ENCODE measurements at places on chromosomes 7 and 10.

DNA sequence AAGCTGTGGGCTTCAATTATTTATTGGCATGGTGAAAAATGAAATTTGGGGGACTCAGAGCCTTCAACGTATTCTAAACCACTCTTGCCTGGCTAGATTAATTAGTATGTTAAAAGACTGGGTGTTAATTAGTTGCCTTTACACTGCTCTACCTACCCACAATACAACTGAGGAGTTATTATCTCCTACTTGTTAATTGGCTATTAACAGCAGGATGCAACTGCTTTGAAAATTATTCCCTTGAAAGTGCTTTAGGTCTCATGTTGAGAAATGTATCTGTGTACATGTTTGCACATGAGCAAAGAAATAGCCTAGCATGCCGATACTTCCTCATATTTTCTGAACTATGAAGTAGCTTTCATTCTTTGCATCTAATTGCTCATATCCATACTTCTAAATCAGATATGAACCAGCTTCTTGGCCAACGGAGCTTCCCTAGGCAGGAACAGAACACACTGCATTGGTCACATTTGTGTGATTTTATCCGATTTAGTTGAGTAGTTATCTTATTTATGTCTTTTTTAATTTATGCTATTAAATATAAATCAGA, 155.8 kb downstream of the GPAM start:
- no peak for DNase-seq

DNA sequence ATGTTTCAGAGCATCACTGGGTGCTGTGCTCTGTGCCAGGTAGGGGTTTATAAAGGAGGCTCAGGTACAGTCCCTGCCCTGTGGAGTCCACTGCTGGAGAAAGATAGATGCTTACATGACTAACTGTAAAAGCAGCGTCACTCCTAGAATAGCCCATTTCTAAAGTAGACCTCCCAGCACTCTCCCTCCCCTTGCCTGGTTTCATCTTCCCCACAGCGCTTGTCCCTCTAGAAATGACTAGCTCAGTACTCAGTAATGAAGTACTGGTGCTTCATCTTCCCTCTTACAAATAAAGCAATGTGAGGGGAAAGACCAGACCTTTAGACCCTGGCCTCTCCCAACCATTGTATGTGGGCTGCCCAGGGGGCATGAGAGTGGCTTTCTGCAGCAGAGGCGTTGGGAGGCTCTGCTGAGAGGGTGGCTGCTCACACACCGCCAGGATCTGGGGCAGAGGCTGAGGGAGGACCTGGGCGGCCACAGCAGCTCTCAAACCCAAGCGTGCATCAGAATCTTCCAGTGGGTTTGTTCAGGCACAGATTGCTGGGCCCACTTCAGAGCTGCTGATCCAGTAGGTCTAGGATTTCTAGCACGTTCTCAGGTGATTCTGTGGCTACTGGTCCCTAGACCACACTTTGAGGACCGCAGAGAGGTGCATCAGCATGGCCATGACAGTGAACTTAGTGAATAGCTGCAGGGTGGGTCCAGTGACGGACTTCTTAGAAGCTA, 110.3 kb upstream of the ANLN start:
- DNase-seq, result no peak

DNA sequence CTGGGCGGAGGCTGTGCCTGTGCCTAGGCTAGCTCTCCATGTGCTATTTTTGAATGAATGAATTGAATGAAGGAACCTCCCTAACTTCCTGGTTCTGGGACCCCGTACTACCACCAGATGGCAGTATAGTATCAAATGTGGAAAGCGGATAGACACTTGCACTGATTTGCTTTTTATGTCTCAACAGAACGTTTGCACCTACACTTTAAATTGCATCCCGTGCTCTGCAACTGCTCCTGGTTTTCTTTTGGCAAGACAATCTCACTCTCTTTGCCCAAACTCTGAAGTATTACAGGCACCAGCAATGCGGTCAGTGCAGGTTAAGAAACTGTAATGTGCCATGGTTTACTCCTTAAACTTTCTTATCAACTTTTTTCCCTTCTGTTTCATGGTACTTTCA, 6.5 kb downstream of the FZD8 start:
- DNase-seq, result no peak

- no peak for DNase-seq
Measured at GRCh38 chr10:116785282-116785681, 42.9 kb upstream of the HSPA12A start.

DNA sequence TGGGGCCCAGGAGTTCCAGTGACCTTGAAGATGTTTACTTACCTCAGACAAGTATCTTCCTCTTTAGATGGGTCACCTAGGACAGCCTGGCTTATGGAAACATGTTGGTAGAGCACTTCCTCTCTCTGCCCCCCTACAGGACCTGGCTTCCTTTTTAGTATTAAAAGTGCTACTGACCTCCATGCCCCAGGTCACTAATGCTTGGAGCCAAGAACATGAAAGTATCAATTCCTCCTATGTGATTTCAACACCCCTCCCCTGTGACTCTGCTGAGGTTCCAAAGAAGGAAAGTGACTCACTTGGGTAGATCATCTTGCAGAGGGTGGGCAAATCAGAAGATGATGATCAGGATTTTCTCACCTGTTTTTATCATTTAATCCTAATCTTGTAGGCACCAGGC, 125.3 kb upstream of the CCDC6 start:
- no peak for DNase-seq

GRCh38 chr10:120806081-120806480, 45.1 kb upstream of the WDR11 start:
- DNase-seq, result no peak

Data from HS-5 (cell line).